Stimulated activated CD8-positive, alpha-beta memory T cell treated with anti-CD3 and anti-CD28 coated beads, Interleukin-15, amount 100 ng/mL, for 48 hours (primary cell): ENCODE measurements at places on chromosomes 16 and 17.

DNA sequence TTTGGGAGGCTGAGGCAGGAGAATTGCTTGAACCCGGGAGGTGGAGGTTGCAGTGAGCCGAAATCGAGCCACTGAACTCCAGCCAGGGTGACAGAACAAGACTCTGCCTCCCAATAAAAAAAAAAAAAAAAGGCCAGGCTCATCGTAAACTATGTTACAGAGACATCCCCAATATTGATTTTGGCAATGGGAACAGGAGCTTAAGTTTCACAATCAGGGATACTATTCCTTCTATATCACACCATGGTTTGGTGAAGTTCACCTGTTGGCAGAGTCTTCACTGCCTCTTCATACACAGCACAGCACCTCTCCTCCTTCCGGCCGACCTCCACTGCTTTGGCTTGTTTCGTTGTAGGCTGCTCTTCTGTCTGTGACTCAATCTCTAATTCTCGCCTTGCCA, 21.2 kb downstream of the UTP6 start:
- DNase-seq: no peak

- no peak for DNase-seq
Observed at GRCh38 chr17:53313746-53314145, 509.0 kb upstream of the KIF2B start.

DNA sequence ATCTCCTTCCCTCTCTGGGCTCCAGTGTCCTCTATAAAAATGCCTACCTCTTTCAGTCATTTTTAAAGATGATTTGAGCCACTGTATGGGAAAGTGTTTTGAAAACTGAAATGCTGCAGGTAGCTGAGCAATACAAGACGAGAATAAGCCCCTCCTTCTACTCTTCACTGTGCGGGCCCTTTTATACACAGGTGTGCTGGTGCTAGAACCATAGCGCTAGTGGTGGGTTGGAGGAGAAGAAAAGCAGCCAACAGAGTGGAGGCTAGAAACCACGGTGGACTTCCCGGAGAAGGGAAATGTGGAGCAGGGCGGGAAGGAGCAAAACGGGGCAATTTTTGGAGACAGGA, 58.2 kb upstream of the DLX4 start:
- no peak for DNase-seq

GRCh38 chr17:538181-538973, 176.3 kb downstream of the VPS53 start:
- DNase-seq: no peak

GRCh38 chr17:61451538-61452300, 503 bp upstream of the TBX4 start:
- DNase-seq: no peak
